GM20000 (cell line): ENCODE measurements at places on chromosomes 4 and X.
A peak's percentile ranks its signal among the peaks of the same experiment; 100 is the strongest.

DNA sequence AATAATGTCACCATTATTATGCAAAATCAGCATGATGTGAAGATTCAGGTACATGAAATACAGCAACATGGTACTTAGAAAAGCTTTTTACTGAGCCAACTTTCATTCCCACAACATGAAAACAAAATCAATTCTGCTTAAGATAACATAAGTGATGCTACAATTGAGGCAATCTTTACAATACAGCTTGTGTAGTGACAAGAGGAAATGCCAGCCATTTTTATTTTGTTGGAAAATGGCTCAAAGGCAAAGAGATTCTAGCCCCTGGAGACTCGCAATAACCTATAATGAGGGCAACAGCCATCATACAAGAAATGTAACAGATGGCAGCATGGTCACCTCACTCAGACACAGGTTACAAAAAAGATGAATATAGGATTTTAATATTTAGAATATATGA lies 560.4 kb downstream of the SPOCK3 start:
- DNase-seq = no peak

GRCh38 chrX:154602766-154603437 lies 16.2 kb downstream of the CTAG1B start:
- DNase-seq = no peak

DNA sequence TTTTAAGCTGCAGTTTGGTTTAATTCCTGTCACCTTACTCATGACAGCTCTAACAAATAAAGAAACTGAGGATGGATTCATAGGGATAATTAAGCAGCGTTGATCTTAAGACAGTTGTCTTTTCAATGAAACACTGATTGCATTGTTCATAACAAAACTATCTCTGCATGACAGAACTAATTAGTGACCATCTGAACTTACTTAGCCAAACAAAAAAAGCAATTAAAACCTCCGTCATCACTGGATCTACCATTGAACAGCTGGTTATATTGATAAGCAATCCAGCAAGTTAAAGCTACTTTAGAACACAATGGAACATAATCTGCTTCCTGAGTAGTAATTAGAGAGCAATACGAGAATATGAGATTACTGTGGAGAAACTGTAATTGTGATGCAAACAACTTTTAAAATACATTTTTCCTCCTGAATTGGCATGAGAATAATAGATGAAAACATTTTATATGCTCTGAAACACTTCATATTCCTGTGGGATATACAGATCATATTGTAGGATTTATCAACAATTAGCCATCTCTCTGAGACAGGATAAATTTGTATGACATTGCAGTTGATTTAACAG lies 2576.8 kb downstream of the PCDH7 start:
- DNase-seq = no peak

GRCh38 chr4:93414041-93414550 lies 414.5 kb upstream of the ATOH1 start:
- DNase-seq = no peak

GRCh38 chr4:109303140-109303496 lies 660 bp upstream of the COL25A1 start:
- no peak for DNase-seq

GRCh38 chr4:70768301-70768948 lies 46.7 kb downstream of the RUFY3 start:
- no peak for DNase-seq

GRCh38 chrX:13685126-13685763 lies 3.7 kb upstream of the RAB9A start:
- no peak for DNase-seq

DNA sequence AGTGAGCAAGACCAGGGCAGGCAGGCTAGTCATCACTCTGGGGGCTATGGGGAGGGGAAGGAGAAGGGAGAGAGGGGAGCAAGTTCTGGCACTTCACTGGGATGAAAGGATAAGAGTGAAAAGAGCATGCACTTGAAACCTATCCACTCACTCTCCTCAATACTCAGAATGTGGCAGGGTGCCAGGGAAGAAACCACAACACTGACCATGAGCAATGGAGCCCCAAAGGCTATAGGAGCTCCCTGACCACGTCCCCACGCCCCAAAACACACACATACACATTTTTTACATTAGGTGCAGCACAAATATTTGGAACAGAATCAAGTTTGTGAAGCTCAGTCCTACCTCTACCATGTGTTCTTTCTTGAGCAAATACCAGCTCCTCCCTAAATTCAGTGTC lies 132.2 kb downstream of the IDS start:
- DNase-seq = no peak

DNA sequence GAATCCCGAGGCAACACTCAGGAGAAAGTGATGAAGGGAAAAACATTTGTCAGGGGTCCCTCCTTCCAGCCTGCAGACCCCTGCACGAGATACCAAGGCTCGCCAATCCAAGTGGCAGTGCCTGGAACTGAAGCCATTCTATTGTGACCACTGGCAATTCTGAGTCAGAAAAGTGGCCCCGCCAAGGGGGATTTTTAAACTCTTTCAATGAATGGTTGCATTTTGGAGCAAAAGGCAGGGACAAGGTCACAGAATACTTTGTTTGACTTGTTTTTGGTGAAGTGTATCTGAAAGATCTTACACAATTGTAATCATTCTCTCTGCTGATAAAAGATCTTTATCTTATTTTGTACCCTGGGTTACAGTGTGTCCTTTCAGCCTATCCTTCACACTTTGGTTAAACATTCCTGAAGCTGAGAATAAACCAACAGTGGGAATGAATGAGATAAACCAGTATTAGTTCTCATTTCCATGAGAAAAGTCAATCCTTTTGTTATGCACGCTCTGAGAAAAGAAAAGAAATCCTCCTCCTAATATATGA lies 115.9 kb upstream of the PDLIM3 start:
- DNase-seq = no peak

DNA sequence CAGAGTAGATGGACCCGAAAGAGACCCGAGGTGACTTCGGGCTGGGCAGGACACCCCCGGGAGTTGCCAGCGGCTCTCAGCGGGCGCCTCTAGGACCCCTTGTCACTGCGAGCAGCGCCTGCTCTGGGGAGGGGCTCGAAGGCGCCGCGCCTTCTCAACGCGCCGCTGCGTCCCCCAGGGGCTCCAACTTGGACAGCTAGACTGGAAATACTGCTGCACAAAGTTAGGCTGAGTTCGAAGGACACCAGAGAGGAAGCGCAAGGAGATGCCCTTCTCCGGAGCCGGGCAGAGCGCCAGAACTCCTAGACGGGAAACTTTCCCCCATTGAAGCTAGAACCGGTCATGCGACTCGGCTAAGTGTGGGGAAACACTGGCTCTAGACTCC lies 493 bp upstream of the KCNIP4 start:
- no peak for DNase-seq

DNA sequence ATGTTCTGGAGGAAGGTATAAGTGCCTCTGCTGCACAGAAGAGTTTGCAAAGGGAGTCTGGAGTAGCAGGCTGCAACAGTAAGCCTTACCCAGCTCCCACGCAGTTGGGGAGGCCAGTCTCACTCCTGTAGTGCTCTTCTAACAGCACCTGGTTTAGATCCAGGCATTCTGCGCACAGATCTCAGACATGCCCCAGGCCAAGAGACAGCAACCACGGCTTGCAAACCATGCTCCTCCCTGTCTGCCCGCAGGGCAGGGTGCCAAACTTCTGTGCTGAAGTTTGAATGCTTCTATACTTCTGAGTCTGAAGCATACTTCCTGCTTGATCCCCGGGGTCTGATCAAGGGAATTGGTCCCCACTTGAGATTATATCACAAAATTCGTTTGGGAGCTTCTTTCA lies 106.3 kb downstream of the LINC00632 start:
- no peak for DNase-seq

DNA sequence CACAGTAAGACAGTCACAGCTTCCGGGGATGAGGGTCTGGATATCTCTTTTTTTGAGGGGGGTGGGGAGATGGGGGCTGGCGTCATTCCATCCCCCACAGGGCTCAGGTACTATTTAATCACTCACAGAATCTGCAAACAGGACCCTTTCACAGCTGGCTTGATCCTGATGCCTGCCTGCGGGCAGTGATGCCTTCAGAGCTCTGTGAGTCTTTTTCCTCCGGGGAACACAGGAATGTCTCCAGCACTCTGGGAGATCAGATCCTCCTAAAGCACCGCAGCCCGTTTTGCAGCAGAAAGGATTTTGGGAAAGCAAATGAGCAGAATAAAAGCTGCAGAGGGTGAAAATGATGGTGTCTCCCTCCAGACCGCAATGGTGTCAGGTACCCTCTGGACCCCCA lies 13.2 kb upstream of the SHOX start:
- no peak for DNase-seq

- DNase-seq = no peak
These were observed 75.7 kb downstream of the ASB9 start for GRCh38 chrX:15194146-15194545.

- no peak for DNase-seq
These were observed 348.7 kb downstream of the MAPK10 start for GRCh38 chr4:86011117-86011516.

DNA sequence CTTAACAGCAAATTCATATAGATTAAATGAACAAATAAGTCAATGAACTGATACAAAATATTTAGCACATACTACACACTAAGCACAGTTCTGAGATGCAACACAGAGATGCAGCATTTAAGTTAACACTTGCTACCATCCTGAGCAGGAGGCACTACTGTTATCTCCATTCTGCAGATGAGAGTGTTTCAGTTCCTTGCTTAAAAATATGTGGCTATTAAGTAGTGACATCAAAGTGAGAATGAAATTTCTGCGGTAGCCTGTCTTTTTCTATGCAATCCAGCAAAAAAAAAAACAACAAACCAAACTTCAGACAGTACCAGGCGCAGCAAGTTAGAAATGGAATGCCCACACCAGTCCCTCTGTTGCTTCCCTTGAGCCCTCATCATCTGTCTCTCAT lies 90.8 kb downstream of the SHISA3 start:
- DNase-seq = peak; percentile 23

- no peak for DNase-seq
These were observed 298.0 kb downstream of the DKK2 start for GRCh38 chr4:106738121-106738520.

- no peak for DNase-seq
These were observed 14.3 kb downstream of the CBR4 start for GRCh38 chr4:168995537-168996295.

GRCh38 chrX:27860337-27860736 lies 52.5 kb downstream of the MAGEB10 start:
- DNase-seq = no peak

- DNase-seq = no peak
These were observed 574.8 kb upstream of the DIPK2B start for GRCh38 chrX:45775468-45775867.

DNA sequence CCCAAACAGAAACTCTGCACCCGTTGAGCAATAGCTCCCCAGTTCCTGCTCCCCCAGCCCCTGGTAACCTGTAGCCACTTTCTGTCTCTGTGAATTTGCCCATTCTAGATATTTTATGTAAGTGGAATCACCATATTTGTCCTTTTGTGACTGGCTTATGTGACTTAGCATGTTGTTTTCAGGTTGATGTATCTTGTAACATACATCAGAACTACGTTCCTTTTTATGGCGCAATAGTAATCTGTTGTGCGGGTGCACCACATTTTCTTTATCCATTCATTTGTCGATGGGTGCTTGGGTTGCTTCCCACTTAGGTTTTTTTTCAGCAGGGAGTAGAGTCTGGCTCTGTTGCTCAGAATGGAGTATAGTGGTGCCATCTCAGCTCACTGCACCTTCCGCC lies 6.6 kb upstream of the PDZD4 start:
- no peak for DNase-seq

- DNase-seq = no peak
These were observed 50.5 kb downstream of the F9 start for GRCh38 chrX:139581068-139581467.

DNA sequence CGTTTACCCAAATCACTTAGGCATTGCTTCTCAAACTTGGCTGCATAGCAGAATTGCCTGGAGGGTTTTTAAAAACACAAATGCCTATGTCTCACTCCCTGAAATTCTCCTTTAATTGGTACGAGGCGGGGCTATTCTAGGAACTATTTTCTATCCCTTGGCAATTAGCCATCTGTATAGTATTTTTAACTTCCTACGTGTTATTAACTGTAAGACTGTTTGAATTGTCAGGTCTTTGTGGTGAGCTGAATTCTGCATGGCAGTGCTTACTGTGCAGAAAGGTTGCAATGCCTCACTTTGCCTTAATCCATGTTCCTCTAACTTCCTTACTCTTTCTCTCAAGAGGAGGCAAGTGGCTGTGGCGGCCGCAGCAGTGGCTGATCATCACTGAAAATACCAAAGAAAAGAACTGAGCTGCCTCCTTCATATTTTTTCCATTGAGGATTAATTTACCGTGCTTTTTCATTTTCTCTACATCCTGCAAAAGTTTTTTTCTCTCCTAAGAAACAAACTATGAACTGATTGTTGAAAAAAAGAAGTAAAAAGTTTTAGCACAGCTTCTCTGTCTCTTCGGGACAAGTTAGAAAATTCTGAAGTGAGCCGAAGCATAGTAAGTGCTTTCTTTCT lies at the start of gene SHROOM3:
Gene SHROOM3, plus strand, starts transcription at position 329 of the 627 bp plus-strand sequence. CDS start 824 bp downstream, outside the sequence.
- no peak for DNase-seq

GRCh38 chr4:166386491-166387360 lies 513.7 kb downstream of the TLL1 start:
- DNase-seq = no peak

GRCh38 chr4:1360423-1361283 lies 13.6 kb downstream of the UVSSA start:
- DNase-seq = no peak

- DNase-seq = no peak
These were observed 775 bp downstream of the SHROOM4 start for GRCh38 chrX:50812995-50813842.

DNA sequence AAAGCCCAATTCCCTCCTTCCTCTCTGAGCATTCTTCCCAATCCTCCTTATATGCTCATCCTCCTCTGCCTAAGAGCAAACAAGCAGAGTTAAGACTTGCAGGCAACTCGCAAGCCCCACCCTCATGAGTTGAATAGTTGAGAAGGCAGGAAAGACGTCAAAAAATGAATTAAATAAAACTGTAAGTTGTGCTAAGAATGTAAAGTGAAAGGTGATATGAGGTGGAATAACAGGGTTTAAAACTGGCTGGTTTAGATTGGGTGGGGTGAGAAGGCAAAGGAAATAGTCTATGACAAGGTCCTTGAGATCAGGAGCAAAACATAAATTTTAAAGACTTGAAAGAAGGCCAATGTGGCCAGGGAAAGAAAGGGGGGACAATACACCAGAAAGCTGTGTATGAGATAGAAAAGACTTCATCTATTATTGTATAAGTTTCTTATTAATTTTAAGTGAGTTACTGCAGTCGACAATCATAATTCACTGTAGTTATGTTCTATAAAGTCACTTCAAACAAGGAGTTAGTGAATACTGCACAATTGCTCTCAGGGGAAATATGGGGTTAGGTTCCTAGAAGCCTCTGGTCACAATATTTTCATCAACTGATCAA lies 124.9 kb downstream of the RELL1 start:
- no peak for DNase-seq

DNA sequence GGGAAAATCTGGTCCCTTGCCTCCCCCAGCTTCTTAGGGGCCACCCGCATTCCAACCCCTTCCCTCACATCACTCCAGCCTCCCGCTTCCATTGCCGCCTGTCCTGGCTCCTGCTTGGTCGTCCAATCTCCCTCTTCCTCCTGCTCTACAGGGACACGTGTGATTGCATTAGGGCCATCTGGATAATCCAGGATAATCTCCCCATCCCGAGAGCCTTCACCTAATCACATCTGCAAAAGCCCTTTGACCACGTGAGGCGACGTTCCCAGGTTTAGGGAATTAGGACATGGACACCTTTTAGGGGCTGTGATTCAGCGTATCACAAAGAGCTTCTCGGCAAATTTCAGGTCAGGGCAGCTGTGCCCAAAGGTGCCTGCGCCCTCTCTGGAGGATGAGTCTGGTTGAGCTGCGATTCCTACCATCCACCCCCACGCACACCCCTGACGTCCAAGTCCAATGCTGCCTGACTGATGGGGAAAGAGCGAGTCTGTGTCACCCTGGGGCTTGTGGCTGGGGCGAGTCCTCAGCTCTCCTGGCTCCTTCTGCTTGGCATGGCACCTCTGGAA lies 104.6 kb downstream of the PSAPL1 start:
- DNase-seq = no peak
